Cardiac muscle cell (in vitro differentiated cells and primary cell): ENCODE measurements at places on chromosomes 12 and 14.

GRCh38 chr14:96417254-96417653 lies 25.3 kb downstream of the AK7 start:
- DNase-seq: no peak

DNA sequence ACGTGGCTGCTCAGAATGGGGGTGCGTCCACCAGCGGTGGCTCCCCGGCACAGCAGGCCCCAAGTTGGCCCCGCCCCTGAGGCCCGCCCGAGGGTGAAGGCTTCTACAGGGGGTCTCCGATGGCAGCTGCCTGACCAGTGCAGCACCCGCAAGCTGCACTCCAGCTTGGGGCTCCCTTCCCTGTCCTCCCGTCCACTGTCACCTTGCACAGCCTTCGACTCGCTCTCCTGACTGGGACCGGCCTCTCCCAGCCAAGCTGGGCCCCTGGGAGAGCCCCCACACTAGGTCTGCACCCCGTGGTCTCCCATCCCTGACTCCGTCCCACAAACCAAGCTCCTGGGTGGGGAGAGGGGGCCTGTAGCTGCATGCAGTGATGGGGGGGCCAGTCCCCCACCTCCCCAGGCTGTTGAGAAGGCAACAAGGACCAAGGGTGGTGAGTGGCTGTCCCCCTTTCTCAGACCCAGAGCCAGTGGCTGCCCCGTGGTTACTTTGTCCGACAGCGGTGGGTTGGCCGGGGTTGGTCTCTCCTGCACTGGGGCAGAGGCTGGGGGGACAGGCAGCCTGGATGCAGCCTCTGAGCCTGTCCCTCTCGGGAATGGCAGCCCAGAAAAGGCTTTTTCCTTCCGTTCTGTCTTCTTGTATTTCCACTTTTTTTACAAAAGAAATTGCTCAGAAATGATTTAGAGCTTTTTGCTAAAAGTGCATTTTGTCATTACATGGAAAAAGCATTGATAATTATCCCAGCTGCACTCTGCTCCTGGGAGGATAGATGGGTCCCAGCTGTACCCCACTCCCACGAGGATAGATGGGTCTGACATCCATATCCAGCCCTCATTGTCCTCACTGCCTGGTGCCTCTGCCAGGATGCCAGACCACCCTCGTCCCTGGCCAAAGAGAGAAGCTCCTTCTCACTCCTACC lies 217.0 kb downstream of the KIF26A start:
- DNase-seq: no peak

- DNase-seq: peak; percentile 95
Measured at GRCh38 chr14:94394581-94395207, 6.3 kb upstream of the SERPINA1 start.

GRCh38 chr12:3030821-3031429 lies 46.3 kb upstream of the TSPAN9 start:
- DNase-seq: no peak

DNA sequence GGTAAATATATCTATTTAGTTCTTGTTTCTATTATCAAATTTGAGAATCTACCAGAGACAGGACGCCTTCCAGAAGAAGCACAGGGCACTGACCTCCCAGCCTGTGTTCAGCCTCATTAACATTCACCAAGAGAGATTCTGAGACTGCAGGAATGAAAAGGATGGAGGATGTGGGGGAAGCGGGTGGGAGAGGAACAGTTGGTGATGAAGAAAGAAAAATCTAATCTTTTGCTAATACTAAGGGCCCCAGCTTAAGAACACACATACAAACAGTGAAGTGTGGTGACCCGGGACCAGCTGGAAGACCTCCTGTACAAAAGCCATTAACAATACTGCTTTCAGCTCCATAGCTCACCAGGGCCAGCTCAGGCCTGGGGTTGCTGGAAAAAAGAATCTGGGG lies 160.5 kb downstream of the NUAK1 start:
- no peak for DNase-seq

DNA sequence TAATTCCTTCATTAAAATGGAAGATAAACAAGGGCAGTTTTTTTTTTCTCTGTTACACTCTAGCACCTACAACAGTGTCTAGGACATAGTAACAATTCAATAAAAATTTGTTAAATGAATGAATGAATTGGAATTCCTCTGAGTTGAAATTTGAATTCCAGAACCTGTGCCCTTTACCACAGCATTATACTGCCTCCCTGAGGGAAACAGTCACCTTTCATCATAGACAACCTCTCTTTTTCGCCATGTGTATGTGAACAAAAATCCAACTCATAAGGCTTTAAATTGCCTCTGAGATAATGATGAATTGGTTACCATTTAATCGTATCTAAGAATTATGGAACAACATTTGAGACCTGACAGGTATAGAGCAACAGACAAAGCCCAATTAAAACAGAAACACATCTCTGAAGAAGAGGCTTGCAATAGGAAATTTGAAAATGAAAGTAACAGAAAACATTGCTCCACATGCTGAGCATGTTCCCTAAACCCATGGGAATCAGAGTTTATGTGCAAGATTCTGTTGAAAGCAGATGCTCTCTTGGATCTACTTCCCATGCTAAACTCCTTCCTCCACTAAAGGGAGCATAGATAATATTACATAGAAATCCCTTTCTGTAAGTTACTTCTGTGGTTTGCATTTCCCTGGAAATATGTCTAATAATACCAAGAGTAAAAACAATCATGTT lies 657.8 kb downstream of the GALC start:
- no peak for DNase-seq
